ENCODE measurements at places on chromosomes 13 and 19. TPM values are rescaled to one million over a fixed set of nuclear protein-coding genes. Genes with fewer than 3 reads are reported as not detected.

The ATP4B gene
- total RNA-seq = not detected

DNA sequence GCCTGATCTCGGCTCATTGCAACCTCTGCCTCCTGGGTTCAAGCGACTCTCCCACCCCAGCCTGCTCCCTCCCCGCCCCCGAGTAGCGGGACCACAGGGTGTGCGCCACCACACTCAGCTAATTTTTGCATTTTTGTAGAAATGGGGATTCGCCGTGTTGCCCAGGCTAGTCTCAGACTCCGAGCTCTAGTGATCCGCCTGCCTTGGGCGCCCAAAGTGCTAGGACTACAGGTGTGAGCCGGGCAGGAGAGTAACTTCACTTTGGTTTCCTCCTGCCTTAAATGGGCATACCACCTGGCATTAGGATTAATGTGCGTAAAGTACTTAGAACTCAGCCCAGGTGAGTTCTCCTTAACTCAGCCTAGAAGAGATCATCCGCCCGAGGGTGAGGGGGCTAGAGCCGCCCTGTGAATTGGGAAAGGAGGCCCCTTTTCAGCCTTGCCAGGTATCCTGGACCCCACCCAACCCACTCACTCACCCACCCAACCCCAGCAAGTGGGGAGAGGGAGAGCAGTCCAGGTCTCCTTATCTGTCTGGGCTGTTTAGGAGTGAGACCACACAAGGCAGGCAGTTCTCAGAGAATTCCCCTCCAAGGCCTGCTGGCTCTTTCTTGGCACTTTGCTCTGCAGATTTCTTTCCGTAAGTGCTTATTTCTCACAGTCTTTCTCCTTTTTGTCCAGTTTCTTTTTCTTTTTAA is 1.2 kb upstream of the ZFP36 start:
- DNase-seq = no peak

DNA sequence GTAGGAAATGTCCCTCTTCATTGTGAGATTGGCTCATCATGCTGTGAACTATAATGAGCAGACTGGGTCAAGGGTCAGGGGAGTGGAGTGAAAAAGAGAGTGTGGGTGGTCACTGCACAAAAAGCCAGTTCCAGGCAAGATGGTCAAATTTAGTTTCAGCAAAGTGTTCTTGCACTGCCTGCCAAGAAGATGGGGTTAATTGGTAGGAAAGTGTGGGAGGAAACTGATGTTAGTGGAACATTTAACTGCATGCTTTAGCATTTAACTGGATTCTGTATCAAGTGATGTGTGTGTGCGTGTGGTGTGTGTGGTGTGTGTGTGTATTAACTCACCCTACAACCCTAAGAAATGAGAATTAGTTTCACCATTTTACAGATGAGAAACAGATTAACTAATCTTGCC is 131.6 kb downstream of the COG6 start:
- peak; percentile 84 for DNase-seq

- no peak for DNase-seq
These were observed 28.1 kb upstream of the HMGB1 start for GRCh38 chr13:30493658-30494381.

The LAIR2 gene
- total RNA-seq = not detected

The EGLN2 gene
- 52.0 TPM for total RNA-seq

- DNase-seq = no peak
These were observed 64.6 kb upstream of the KL start for GRCh38 chr13:32951580-32951979.

DNA sequence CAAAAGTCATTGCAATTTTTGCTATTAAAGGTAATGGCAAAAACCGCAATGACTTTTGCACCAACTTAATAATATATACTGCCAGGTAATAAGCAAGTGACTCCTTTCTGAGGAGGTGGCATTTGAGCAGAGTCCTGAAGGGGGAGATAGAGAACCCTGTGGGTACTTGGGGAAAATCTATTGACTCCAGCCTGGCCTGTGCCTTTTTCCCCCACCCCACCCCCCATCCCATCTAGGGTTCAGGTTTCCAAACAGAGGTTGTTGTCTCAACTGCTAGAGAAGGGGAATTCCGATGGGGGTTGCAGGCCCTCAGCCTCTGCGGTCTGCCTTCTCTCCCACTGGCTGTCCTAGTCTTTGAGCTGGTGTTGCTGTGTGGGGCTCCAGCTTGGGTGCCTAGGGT is 11.5 kb downstream of the S1PR2 start:
- no peak for DNase-seq

The LRRC63 gene
- total RNA-seq = 0.04 TPM

DNA sequence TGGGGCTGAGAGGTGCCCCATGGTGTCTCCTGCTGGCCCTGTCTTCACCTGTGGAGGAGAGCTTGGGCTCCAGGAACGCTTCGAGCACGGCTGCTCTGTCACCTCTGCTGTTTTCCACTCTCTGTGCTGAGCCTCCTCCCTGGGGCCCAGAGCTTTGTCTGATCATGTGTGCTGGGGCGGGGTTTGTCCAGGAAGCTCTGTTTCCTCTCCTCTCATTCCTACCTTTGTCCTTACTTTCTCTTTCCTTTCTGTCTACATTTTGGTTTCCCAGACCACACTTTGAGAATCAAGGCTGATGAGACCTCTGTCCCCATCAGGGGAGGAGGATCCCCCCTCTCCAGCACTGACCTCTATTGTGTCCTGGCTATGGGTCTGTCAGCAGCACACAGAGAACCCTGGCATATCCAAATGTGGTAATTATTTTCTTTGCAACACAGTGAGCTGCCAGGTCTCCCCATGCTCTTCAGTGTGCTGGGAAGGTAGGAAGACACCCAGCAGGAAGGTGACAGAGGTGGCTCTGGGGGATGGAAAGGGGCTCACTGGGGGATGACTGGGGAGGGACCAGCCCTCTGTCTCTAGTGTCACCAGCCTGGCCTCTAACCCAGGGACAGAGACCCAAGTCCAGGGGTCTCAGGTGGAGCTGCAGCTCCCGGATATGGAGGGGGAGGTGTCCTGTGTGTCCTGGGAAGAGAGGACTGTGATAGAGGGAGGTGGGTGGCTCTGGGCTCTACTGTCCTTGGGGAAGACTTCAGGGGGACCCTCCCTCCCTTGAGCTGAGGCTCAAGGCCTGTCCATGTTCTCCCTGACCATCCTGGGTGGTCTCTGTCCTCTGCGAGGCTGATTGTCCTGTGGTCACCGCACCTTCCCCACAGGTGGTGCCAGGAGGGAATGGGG is at the start of gene CEACAM1:
Gene CEACAM1 (minus strand): TSS at position 128 of the 894 bp plus-strand sequence. CDS start 107 bp downstream, at position 21.
- DNase-seq = peak; percentile 26

- DNase-seq = no peak
These were observed 15.4 kb upstream of the TMEM160 start for GRCh38 chr19:47063874-47064273.

- DNase-seq = no peak
These were observed 15.5 kb upstream of the ZNF14 start for GRCh38 chr19:19748249-19748938.

GRCh38 chr13:38348861-38349389 is 726 bp upstream of the UFM1 start:
- DNase-seq = peak; percentile 67

- no peak for DNase-seq
These were observed 16.1 kb downstream of the LSM14A start for GRCh38 chr19:34188408-34188807.

- peak; percentile 95 for DNase-seq
These were observed 5.1 kb upstream of the MKNK2 start for GRCh38 chr19:2055931-2056836.

- DNase-seq = no peak
These were observed 29.3 kb downstream of the GSX1 start for GRCh38 chr13:27821566-27821965.

- DNase-seq = no peak
These were observed 1475.0 kb downstream of the SLITRK1 start for GRCh38 chr13:82407321-82407720.

GRCh38 chr13:33015791-33016323 is 366 bp upstream of the KL start:
- DNase-seq = peak; percentile 50

The NANOS2 gene
- total RNA-seq = not detected

- peak; percentile 15 for DNase-seq
These were observed 51.1 kb downstream of the FAM216B start for GRCh38 chr13:42832341-42833096.

- DNase-seq = no peak
These were observed 70.2 kb downstream of the DIAPH3 start for GRCh38 chr13:60093425-60094019.

The TMIGD2 gene
- 0.71 TPM for total RNA-seq

The SSC5D gene
- 20.0 TPM for total RNA-seq

- no peak for DNase-seq
These were observed 7.6 kb downstream of the RAVER1 start for GRCh38 chr19:10325732-10326131.
